ENCODE measurements at places on chromosomes 3 and 15.

GRCh38 chr3:112606098-112606497 lies 34.8 kb downstream of the CCDC80 start:
- DNase-seq, result no peak

GRCh38 chr15:66897416-66897815 lies 168.0 kb upstream of the SMAD3 start:
- DNase-seq, result no peak

- no peak for DNase-seq
These were observed 30.9 kb downstream of the UBE2E1 start for GRCh38 chr3:23836536-23837230.

DNA sequence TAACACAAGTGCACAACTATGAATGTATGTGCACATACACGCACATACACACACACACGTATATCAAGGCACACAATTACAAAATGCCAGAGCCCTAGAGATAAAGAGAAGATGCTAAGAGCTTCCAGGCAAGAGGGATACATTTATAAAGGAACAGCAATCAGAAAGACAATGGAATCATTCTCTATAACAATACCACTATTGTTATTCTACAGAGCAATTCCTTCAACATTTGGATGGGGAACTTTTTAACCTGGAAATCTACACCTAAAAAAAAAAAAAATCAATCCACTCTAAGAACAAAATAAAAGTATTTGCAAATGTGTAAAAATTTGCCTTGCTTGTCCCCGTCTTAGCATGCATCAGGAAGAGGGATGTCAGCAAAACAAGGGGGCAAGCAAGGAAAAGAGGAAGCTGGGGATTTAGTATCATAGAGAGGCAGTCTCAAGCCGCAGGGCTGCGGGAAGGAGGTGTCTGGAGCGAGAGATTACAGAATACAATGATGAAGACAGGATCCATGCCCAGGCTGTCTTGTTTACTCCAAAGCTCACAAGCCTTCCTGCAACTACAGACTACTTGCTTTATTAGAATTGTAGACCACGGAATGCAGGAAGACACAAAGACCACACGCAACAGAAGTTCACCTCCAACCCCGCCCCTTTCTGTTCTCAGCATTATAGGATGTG lies 220.2 kb downstream of the NTRK3 start:
- no peak for DNase-seq

- no peak for DNase-seq
These were observed 119.6 kb upstream of the C15orf61 start for GRCh38 chr15:67401336-67401735.

DNA sequence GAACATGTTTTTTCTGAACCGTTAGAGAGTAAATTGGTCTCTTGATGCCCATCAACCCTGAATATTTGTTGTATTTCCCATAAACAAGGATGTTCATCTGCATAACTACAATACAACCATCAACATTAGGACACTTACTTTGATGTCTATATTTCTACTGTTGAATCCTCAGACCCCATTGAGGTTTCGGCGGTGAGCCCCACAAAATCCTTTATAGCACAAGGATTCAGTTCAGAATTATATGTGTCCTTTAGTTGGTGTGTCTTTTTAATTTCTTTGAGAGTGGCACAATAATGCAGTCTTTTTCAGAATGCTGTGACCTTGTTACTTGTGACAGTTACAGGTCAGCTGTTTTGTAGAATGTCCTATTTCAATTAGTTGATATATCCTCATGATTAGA lies 158.0 kb downstream of the FNDC3B start:
- no peak for DNase-seq

DNA sequence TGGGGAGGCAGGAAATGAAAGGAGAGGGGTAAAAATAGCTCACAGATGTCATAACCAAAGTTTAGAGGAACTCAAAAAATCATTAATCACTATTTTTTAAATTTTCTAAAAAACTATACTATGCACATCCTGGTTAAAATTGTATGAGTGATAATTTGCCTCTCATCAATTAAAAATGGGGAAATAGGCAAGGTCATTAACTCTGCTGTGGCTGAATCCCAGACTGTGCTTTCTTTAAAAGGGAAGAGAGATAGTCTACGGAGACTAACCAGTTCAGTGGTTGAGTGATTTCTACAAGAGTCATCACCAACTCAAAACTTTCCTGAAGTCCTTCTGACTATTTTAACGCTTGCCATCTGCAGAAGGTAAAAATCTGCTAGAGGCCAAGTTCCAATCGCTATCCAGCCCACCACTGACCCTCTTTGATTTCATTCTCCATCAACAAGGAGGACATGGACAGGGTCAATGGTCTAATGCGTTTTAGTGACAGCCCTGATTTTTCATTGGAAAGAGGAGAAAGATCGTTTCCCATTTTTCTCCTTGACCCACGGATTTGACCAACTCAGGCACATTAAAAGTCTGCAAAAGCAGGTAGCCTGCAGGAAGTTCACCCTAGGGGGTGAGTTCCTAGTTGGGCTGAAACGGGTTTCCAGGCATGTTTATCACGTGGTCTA lies 850 bp downstream of the SUCLG2 start:
- DNase-seq, result no peak

DNA sequence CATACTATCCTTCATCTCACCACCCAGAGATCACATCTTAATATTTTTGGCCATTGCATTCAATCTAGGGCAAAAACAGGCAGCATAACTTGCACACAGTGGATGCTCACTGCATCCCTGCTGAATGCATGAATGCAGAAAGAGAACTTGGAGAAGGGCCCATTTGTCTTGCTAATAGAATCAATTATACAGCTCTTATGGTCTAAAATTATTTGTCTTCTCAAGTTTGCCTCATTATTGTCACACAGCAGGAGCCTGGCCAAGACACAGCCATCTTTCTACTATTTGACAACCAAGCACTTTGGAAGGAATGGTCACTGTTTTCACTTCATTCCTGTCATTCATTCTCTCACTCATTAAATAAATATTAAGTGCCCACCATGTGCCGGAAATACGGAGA lies 1.2 kb upstream of the ARHGEF26 start:
- DNase-seq, result no peak

GRCh38 chr3:19688767-19689166 lies 245.2 kb downstream of the EFHB start:
- no peak for DNase-seq

DNA sequence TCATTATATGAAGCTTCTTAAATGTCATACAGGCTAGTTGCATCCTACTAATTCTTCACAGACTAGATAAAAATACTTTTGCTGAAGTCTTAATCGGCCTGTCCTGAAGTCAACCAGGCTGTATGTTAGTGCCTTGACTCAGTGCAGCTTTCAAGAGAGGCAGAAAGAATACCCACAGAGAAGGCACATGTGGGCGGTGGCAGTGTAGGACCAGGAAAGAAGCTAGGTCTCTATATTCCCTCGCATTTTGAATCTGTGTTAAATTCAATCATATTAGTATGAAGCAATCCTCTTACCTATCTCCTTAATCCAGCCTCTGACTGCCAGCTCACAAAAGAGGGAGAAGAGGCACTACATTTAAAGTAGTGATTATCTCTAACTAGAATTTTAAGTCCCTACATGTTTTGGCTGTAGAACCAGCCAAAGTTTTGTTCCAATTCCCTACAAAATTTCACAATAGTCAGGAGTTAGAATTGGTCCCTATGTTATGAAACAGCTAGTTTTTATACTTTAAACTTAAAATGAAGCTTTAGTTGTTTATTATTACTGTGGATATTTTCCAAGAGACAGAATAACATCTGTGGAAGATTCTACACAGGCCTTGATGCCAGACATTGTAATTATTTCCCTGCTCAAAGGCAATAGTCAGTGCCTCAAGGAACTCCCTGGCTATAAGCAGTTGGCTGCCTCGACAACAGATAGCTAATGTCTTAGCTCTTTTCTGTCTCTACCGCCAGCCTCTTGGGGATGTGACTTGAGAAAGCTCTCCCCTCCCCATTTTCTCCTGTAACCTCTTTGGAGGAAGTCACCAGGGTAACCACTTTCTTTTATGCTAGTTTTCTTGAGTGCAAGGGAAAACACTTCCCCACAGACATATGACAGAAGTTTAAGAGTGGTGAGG lies 31.9 kb downstream of the CRTC3 start:
- DNase-seq, result no peak

DNA sequence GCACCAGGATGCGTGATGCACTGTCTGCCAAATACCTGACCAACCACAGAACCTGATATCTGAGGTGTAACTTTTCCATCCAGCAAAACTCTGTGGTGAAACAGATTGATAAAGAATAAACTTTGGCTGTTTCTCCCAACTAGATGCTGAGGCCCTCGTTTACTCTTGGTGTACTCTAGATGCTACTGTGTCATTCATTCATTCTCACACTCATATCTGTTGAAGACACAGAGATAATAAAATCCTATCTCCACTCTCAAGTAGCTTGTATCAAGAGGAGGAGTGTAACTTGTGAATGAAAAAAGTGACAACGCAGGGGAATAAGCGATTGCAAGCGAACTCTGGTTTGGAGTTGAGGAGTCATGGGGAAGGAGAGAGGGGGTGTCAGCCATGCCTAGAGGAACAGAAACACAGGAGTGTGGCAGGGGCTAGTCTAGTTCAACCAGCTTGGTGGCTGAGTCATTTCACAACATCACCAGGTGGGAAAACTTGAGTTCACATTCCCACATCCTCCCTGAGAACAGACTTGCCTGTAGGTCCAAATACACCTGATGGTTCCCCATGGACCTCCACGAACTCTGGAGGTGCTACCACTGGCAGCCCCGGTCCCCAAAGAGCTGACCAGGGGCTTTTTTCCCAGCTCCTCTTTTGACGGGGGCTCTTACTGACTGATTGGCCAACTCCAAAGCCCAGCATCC lies 73.3 kb upstream of the SNRK start:
- no peak for DNase-seq

DNA sequence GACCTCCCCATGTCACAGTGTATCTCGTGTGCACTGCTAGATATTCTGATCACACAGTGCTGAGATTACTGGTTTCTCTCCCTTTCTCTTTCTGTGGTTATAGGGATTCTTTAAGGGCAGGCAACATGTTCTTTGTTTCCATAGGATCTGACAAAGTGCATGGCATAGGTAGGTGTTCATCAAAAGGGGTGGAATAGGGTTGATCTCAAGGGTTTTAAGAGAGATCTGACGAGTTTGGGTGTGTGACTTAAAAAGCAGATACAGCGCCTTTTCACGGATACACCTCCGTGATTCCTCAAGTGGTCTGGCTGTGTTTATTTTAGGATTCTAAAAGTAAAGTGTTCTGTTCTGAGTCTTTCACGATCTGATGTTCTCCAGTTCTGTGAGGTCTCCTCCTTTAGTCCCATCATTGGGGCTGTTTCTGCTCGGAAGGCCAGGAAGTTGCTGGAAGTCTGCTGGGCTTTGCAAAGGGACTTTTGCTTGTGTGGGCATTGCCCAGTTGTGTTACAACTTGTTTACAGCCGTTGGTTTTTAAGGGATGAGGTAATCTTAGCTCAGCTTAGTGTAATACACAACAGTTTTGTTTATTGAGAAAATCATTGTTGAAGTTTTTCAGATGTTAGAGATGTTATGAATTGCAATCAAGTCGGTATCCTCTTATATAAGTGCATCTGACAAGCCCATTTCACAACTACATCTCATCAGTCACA lies 34.8 kb downstream of the IGF1R start:
- DNase-seq, result no peak

- DNase-seq, result no peak
These were observed 223.4 kb downstream of the ATP8B4 start for GRCh38 chr15:49895347-49896223.

DNA sequence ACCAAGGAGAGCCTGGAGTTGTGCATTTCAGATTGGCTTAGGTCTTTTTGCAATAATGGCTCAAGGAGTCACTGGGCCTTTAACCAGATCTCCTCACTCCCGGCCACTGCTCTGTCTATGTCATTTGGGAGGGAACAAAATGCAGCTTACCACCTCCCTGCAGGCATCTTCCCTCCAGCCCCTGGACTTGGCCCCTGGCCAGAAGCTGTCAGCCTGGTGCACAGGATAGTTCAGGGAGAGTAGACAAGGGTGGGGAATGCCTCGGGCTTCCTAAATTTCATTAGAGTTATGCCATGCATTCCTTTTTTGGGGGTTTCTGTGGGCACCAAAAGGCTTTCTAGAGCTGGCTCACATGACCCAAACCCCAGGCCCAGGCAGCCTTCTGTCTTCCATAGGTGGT lies 70.2 kb upstream of the HRH1 start:
- DNase-seq, result no peak

- no peak for DNase-seq
These were observed 270.2 kb downstream of the THSD4 start for GRCh38 chr15:71385457-71385856.
